ENCODE measurements at places on chromosomes 7 and 10. TPM values are rescaled to one million over a fixed set of nuclear protein-coding genes. Genes with fewer than 3 reads are reported as not detected.

Gene SYNPO2L
- not detected for polyA plus RNA-seq

Gene NPSR1
- polyA plus RNA-seq, result not detected

Gene BHLHA15
- polyA plus RNA-seq, result not detected

Gene C1GALT1
- 53.4 TPM for polyA plus RNA-seq

Gene CRYGN
- polyA plus RNA-seq, result 0.41 TPM

Data from CD8-positive, alpha-beta memory T cell (primary cell).